ENCODE measurements at places on chromosomes 7 and 10.

GRCh38 chr10:31774299-31774900 lies 154.2 kb downstream of the ARHGAP12 start:
- DNase-seq: no peak

GRCh38 chr10:26780106-26780792 lies 80.5 kb downstream of the ABI1 start:
- DNase-seq: no peak

DNA sequence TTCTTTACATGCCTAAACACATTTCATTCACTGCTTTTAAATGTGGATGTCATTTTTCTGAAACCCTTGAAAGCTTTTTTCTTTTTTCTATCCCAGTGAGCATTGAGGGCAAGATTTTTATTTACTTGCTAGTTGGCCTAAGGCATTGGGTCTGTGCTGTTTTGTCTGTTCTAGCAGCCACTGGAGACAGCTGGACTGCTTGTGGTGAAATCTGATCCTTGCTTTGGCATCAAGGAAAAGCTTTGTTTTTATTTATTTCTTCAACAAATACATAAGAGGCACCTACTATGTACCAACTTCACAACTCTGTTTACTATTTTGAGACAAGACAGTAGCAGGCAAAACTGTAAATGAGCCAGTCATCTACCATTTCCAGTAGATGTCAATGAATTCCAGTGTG lies 28.4 kb upstream of the PDLIM1 start:
- no peak for DNase-seq

DNA sequence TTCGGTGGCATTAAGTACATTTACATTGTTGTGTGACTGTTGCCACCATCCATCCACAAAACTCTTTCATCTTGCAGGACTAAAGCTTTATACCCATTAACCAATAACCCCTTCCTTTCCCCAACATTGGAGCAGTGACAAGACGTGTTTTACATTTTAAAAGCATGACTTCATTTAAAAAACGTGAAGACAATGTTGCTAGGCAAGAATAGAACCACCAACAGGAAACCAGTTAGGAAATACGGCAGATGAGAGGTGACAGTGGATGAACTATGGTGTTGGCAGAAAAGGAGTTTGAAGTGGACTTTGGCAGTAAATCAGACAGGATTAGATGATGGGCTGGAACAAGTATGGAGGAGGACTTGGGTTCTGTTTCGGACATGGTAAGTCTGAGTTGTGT lies 17.0 kb downstream of the TMEM236 start:
- DNase-seq: no peak

GRCh38 chr10:122294511-122295450 lies 23.7 kb downstream of the BTBD16 start:
- no peak for DNase-seq

GRCh38 chr10:631266-631665 lies 58.2 kb downstream of the DIP2C start:
- no peak for DNase-seq

DNA sequence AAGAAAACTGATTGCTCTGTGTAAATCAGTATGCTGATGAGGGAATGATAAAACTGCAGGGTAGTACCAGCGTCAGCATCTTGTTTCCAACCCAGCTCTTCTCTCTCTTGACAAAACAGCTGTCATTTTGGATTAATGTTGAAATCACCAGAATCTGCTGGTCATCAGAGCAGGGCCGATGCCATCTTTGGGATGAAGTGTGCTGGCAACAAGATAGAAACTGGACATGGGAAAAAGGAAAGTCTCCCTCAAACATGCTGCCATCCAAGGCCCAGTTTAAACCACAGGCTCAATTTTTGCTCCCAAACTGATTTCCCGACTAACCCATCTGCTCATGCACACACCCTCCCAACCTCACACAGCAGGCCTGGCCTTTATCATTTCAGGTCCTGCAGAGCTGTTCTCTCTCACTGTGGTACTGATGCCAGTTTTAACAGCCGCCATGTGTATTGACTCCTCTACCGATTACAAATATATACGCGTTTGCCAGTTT lies 285.2 kb downstream of the AUTS2 start:
- no peak for DNase-seq

DNA sequence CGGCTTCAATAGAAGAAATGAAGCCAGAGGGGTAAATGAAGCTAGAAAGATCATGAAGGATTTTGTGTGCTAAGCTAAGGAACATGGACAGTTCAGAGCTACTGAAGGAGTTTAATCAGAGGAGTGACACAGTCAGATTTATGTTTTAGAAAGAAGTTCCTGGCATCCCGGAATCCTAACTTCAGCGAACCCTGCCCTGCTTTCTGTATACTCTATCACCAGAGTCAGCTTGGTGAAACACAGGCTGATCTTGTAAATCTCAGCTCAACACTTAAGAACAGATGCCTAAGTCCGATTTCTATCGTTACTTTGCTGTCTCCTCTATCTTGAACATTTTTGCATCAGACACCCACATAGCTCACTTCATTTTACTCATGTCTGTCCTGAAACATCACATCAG lies 9.1 kb downstream of the AHR start:
- no peak for DNase-seq

DNA sequence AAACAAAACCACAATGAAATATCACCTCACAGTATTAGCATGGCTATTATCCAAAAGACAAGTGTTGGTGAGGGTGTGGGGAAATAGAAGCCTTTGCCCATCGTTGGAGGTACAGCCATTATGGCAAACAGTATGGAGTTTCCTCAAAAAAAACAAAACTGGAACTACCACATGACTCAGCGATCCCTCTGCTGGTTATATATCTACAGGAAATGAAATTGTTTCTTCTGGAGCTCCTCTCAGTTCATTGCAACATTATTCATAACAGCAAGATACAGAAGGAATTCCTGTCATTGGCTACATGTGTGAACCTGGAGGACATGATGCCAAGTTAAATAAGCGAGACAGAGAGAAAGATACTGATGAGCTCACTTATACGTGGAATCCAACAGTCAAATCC lies 2.4 kb upstream of the UBE3C start:
- DNase-seq: no peak

All from stimulated activated CD8-positive, alpha-beta memory T cell treated with anti-CD3 and anti-CD28 coated beads, Interleukin-7, amount 100 ng/mL, for 1 hour (primary cell).